Endodermal cell (in vitro differentiated cells): ENCODE measurements at places on chromosomes 5 and 9. TPM values are rescaled to one million over a fixed set of nuclear protein-coding genes. Genes with fewer than 3 reads are reported as not detected.
A peak's percentile ranks its signal among the peaks of the same experiment; 100 is the strongest.

- DNase-seq, result peak; percentile 46
Measured at GRCh38 chr9:129264388-129264787, 86.3 kb upstream of the IER5L start.

GRCh38 chr5:163190283-163190682, 247.1 kb upstream of the CCNG1 start:
- DNase-seq, result no peak

GRCh38 chr5:172274951-172275753, 8.4 kb downstream of the UBTD2 start:
- DNase-seq, result no peak

- DNase-seq, result peak; percentile 63
Measured at GRCh38 chr5:10479154-10479721, 37.6 kb downstream of the ROPN1L start.

DNA sequence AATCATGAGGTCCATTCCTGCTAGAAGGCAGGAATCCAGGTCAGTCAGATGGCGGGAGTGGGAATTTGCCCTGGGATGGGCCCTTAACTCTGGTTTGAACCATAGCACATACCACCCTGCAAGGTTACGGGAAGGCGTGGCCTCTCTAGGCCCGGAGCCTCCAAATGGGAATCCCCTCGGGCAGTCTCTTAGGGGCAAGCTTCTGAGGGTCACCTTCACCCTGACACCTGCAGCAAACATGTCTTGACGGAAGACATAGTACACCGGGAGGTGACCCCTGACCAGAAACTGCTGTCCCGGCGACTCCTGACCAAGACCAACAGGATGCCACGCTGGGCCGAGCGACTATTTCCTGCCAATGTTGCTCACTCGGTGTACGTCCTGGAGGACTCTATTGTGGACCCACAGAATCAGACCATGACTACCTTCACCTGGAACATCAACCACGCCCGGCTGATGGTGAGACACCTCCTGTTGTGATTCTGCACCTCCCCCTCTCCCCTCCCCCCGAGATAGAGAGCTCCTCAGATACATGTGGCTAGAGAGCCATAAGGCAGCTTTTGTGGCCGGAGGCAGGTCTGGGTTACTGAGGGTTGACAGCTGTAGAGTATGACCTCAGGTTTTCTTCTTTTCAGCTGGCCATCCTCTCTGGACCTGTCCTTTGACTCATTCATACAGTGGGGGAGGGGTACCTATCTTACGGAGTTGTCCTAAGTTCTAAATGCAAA, 957 bp downstream of the PRELID1 start:
- DNase-seq, result no peak

DNA sequence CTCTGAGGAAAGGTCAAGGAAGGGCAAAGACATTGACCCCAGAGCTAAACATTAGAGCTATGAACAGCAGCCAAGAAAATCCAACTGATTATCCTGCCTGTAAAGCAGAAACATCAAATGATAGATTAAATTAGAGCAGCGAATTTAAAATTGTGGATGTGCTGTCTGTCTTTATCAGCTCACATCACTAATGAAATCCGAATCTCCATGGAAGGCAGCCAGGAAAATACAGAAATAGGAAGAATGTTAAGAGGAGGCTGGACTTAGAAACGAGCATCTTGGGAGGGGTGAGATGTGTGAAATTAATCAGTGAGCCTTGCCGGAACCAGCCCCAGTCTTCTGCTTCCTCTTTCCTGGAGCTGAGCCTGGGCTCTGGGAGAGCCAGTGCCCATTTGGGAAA, 191.0 kb downstream of the PJA2 start:
- no peak for DNase-seq

GRCh38 chr5:133792024-133792423, 176.4 kb downstream of the C5orf15 start:
- DNase-seq, result peak; percentile 27

The SPATA31C1 gene
- total RNA-seq, result 0.09 TPM in 1 of 2 replicates, not detected in the other

The TAF11L5 gene
- total RNA-seq, result not detected in 3 replicates

The ACER2 gene
- total RNA-seq, result 2.4 and 2.6 TPM in 2 replicates

The GRIN1 gene
- 0.35 and 1.2 TPM in 2 replicates for total RNA-seq

The FOXD4L3 gene
- 0.15 and 0.16 TPM in 2 replicates for total RNA-seq
